NCI-H2107 (cell line): ENCODE measurements at places on chromosomes 5 and 9.

- DNase-seq: no peak
These were observed 150.2 kb downstream of the GABBR2 start for GRCh38 chr9:98558575-98558974.

- DNase-seq: no peak
These were observed 13.8 kb downstream of the FYB1 start for GRCh38 chr5:39205550-39205949.

- DNase-seq: no peak
These were observed 158.8 kb downstream of the TSSK1B start for GRCh38 chr5:113276001-113276400.

DNA sequence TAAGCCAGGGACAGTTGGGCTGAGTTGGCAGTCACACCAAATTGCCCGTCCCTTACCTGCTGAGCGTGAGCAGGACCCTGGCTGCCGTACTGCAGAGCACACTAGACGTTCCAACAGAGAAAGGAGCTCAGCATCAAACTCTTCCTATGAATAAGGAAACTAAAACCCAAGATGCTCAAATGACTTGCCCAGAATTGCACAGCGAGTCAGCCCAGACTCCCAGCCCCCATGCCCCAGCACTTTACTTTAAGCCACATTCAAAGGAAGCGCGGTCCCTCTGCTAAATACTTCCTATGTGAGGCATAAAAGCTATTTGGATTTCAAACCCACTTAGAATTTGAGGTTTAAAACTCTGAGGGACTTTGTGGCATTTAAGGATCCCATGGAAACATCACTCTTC lies 23.9 kb downstream of the PAX5 start:
- no peak for DNase-seq

- DNase-seq: no peak
These were observed 23.4 kb upstream of the GPX8 start for GRCh38 chr5:55136521-55136920.

- no peak for DNase-seq
These were observed 136.5 kb upstream of the STK32A start for GRCh38 chr5:147098233-147098790.

DNA sequence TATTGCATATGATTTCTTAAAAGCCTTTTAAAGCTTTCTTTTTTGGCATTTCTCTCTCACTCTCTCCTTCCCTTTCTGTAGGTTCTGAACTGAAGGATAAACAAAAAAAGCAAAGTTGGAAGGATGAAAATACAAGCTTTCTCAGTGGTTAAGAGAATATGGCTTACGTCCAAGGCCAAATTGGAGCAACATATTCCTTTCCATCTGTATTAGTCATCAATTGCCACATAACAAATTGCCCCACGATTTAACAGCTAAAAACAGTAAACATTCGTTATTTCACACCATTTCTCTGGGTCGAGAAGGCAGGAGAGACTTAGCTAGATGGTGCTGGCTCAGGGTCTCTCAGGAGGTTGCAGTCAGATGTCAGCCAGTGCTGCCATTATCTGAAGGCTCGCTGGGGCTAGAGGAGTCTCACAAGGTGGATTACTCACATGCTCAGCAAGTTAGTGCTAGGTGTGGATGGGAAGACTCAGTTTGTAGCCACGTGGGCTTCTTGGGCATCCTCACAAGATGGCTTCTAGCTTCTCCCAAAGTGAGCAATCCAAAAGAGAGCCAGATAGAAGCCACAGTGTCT lies 2.0 kb upstream of the ROR2 start:
- no peak for DNase-seq

DNA sequence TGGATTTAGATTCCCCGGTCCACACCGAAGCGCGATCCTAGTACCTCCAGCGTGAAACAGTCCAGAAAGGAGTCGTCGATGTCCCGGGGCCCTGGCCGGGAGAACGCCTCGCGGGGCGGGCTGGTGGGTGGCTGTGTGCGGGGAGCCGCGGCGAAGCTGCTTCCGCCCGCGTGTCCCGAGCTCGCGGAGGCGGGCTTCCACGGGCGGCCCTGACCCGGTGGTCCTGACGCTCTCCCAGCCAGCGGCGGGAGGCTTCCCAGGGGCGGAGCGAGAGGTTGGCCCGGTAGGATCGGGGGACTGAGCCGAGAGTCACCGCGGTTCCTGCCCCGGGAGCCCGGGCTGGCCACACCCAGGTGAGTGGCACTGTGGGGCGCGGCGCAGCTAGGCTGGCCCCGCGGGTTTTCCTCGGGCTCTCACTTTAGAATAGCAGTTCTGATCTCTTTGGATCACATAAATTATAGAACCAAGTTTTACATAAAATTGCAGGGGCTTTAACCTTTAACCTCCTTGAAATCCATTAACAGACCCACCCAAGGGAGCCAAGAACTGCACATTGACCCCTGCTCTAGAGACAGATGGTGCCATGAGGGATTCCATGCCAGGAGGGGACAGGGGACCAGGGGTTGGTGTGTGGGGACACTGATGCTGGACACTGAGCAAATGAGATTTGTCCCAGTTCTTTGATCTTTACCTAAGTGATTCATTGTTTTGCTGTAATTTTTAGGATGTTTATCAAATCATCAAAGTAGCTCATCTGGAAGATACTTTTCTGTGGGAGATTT lies 29.2 kb upstream of the IL31RA start:
- no peak for DNase-seq

GRCh38 chr5:125655156-125655555 lies 768.1 kb upstream of the GRAMD2B start:
- DNase-seq: no peak

GRCh38 chr5:53397845-53398244 lies 82.6 kb upstream of the FST start:
- no peak for DNase-seq

- no peak for DNase-seq
These were observed 73.3 kb downstream of the SH3TC2 start for GRCh38 chr5:148989567-148989966.

DNA sequence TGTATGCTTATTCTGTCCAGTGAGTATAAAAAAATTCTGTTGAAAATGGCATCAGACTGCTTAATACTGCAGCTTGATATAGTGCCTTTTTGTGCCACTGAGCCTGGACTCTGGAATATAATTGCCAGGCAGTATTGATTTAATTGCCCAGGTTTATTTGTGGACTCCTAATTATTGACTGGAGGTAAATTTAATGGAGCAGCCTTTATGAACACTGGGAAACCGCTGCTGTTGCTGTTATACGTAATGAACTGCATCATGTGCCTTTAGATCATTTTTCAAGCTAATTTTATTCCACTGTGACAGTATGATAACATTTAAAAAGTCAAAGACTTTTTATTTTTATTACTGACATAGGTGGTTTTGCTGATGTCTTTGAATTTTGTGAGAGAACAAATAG lies 90.2 kb upstream of the SH3GL2 start:
- DNase-seq: no peak

DNA sequence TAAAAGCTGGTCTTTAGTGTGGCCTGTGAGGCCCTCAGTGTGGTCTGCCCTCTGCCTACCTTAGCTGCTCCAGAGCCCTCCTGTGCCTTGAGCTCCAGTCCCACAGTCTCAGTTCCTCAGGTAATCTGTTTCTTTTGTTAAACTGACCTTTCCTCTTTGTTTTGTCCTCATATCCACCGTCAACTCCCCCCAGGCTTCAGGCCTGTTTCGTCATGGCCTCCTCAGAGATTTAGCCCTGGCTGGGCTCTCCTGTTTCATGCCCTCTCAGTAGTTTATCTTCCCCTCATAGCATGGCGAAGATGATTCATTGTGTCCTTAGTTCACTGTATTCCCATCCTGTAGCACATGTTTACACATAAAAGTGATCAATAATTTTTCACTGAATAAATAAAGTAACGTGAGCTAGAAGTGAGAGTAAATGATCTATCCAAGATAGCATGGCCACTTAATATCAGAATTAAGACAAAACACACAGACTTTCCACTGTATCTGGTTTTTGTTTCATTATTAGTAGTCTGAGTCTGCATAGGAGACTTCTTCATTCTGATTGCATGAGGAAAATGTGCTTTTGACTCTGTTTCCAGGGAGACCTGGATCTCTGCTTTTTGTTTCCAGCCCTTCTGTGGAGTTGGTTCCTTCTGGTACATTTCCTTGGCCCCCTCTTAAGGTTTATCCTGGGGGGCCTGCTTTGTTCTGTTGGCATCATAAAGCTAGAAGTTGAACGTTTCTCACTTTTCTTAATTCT lies 70.5 kb downstream of the SNX24 start:
- no peak for DNase-seq

- DNase-seq: no peak
These were observed 46.2 kb downstream of the PAX5 start for GRCh38 chr9:36987891-36988290.

- no peak for DNase-seq
These were observed 129.9 kb upstream of the FER start for GRCh38 chr5:108617467-108618435.

GRCh38 chr5:29114331-29114768 lies 2076.0 kb upstream of the CDH9 start:
- DNase-seq: no peak

GRCh38 chr5:58151414-58151813 lies 308.5 kb downstream of the PLK2 start:
- DNase-seq: no peak

- no peak for DNase-seq
These were observed 83.0 kb upstream of the GNA14 start for GRCh38 chr9:77731008-77731698.

DNA sequence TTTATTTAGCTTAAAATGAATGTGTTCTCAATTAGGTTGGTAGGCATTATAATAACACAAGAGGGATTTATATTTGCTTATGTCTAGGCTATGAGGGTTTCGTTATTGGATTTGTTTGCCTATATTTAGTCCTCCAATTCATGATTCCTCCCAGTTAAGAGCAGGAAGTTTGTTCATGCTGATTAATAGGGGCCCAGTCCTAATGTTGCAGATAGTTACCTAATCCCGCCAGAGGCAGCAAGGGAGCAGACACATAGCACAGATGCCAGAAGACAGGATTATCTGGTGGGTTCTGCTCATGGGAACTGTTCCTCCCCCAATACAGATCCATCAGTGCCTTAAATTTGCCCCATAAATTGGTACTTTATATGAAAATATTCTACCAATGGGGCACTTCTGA lies 100.8 kb upstream of the TLE4 start:
- DNase-seq: no peak
